ENCODE measurements at places on chromosomes 1 and 21.

- DNase-seq: no peak
Measured at GRCh38 chr1:36622741-36623648, 140.3 kb upstream of the CSF3R start.

GRCh38 chr1:204991342-204991844 lies 51.6 kb upstream of the CNTN2 start:
- DNase-seq: no peak

DNA sequence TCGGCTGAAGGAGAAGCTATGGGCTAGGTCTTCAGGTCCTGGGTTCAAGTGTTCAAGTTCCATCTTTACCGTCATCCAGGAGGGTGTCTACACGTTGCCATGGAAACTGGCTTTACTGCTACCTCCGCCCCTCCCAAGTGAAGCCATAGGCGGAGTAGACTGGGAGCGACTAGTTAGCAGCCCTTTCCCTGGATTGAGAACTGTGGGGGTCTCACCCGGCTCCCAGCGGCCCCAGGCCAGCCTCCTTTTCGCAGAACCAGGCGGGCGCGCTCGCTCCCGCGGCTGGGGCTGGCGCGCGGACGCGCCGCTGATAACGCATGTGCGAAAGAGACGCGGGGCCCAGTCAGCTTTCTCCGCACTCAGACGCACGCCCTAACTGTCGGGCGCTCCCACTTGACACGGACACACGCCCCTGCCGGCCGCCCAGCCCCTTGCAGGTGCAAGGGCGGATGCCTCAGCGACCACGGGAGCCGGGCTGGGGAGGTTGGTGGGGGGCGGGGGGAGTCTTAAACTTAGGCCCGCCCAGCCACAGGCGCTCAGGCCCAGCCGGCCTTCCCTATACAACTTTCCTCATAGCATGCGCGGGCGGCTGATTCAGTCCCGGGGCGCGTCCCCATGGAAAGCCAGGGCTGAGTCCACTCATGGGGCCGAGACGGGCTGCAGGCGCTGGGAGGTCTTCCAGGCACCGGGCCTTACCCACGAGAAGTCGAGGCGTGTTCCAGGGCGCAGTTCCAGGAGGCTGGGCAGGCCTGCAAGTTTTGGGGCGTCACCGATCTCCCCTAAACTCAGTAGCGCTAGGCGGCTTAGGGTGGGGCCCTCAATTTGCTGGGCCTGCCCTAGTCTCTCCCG lies 7.4 kb downstream of the EFNA4 start:
- peak; percentile 60 for DNase-seq

DNA sequence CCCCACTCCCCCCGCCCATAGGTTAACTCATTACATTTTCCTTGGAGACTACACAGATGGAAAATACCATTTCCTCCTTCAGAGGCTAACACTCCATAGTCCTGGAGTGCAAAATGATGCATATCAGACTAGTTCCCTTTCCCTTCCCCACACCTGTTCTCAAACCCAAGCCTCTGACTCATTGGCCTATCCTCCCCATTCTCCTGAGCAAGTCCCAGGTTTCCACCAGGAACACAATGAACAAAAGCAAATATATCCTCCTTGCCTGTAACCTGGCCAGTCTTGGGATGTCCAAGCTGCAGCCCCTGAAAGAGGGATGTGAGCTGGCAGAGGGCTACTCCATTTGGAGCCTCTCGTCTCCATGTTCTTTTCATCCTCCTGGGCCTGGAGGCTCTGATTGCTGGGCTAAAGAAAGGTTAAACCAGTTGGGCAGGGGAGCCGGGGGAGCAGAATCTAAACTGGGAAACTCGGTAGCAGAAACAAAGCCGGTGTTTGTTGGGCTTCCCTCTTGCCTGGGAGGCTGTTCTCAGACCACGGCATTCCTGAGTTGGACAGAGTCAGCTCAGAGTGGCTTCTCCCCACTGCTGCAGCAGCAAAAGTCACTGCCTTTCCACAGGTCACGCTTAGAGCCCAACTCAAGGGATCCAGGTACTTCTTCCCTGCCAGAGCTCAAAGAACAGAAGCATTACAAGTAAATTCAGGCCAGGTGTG lies 13.9 kb downstream of the SSR2 start:
- DNase-seq: no peak

DNA sequence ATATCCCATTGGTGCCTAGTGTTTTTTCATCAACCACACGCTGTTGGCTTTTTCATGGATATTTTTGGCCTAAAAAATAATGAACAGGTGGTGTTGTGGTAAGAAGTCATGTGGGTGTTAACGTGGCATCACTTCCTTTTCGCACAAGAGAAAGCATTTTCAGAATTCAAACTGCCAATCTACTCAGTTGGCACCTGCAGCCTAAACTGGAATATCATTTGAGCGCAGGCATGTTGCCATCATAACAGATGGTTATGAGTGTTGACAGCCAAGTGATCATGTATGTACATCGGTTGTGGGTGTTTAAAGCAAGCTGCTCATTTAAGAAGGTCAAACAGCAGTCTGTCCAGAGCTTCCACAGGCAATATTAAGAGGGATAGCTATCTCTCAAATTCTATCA lies 1963.0 kb downstream of the NCAM2 start:
- no peak for DNase-seq

GRCh38 chr1:175514387-175514953 lies 228.9 kb downstream of the TNR start:
- no peak for DNase-seq

- no peak for DNase-seq
Measured at GRCh38 chr1:1245817-1246576, 525 bp downstream of the C1QTNF12 start.

DNA sequence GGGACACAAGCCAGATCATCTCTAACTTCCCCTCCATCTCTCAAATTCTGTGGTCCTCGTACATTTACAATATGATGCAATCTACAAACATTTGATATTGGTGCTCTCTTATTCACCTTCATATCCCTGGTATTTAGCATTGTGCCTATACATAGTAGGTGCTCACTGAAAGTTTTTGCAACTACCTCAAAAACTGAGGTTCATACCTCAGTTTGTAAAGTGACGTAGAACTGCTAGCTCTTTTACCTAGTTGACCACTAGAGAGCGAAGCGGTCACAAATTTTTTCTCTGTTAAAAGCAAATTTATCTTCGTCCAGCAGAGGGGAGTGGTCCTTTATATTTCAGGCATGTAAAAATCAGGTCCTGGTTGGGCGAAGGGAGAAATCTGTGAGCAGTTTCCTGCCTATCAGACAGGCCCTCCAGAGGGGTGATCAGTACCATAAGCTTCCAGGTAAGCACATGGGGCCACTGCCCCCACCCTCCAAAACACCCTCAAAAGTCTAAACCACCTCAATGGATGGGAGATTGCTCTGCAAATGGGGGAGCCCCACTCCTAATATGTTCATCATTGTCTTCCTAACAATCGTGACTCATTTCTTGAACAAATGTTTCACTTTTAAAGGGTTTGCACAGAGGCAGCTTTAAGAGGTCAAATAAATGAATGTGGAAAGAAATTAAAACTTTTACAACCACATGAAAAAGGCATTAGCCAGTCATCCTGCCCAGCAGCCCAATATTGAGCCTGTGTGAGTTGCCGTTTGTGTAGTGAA lies 10.6 kb upstream of the HLCS start:
- DNase-seq: no peak

- no peak for DNase-seq
Measured at GRCh38 chr1:170415710-170416372, 116.1 kb upstream of the GORAB start.

GRCh38 chr21:39029086-39029755 lies 154.0 kb downstream of the PSMG1 start:
- no peak for DNase-seq

GRCh38 chr1:161792740-161793139 lies 26.6 kb downstream of the ATF6 start:
- no peak for DNase-seq

DNA sequence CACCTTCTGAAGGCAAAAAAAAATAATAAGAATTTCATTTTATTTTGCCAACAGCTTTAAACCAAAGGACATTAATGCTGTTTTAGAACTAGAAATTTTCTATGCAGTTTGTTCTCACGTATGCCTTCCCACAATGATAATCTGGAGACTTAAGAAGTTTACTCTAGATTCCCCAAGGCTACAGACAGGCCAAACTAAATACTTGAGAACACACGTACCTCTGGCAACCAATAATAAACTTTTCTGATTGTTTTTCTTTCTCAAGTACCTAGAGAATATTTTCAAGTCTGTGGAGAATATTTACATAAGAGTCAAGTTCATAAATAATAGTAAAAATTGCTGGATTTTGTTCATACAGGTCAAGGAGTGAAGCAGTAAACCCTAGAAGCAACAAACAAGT lies 15.9 kb downstream of the CLDN8 start:
- DNase-seq: no peak

DNA sequence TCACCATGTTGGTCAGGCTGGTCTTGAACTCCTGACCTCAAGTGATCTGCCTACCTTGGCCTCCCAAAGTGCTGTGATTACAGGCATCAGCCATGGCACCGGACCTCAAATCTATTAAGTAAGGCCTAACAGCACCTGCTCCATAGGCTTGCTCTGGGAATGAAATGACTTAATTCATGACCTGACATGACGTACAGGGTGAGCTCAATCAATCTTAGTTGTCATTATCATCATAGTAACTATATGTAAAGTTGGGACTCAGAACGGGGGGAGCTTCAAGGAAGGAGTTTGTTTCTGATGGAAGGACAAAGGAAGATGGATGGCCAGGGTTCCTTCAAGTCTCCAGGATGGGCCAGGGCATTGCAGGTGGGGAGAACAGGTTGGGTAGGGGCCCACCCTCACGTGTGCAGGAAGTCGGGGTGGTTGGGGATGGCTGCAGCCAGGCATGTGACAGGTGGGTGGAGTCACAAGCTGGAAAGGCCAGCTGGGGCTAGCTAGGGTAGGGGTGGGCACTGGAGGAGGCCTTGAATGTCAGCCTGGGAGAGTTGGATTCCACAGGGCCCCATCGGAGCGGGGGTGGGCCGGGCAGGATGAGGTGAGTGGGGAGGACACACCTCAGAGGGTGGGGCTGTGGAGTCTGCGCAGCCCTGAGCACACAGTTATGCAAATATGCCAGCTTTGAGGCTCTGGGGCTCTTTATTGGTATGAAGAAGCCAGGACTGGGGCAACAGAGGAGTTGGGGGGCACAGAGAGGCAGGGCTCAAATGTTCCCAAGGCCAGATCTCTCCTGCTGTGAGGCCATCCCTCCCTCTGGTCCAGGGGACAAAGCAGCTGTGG lies 9.6 kb downstream of the TRIM62 start:
- no peak for DNase-seq

DNA sequence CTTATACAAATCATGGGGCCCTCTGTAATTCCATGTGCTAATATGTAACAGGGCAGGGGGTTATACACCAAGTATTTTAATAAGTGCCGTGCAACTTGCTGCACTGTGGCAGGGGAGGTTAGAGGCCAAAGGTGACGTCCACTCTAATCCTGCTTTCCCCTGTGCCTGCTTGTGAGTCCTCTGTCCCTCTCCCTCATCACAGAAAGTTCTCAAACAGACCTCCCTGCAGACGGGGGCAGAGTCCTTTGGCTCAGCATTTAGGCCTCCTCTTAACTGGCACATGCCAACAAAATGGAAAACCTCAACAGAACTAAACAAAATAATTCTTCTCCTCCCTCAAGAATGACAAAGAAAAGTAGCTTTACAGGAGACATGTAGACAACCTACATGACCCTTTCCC lies 2.9 kb downstream of the RXRG start:
- no peak for DNase-seq

GRCh38 chr21:15219039-15219438 lies 154.2 kb upstream of the NRIP1 start:
- DNase-seq: no peak

DNA sequence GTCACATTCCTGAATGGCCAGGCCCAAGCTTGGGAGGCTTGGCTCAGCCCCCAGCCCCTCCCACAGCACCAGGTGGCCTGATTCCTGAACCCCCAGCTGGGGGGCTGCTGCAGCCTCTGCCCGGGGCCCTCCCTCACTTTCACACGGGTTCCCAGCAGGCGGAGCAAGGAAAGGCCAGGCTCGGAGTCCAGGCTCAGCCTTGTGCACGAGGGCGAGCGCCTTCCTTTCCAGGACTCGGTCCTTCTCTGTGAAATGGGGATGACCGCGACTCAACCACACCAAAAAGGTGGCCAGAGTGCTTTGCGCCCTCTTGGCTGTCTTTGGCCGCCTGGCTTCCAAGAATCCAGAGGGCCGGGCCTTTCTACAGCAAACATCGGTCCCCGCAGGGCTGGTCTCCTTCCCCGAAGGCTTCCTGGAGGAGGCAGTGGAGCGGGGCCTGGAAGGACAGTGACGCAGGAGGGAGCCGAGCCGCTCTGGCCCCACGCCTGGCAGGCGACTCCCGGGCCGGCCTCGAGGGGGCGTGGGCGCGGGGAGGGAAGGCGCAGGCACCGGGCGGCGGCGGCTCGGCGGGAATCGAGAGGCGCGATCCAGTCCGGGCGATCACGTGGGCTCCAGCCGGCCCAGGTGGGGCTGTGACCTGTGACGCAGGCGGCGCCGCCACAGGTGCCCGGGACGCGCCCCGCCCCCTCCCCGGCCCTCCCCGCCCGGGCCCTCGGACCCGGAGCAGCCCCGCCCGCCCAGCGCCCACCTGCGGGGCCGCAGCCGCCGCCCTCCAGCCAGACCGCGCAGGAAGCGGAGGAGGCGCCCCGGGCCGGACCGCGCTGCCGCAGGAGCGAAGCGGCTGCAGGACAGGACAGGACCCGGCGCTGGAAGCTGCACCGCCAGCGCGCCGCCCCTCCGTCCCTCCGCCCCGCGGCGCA lies at the start of gene ARHGEF16:
ARHGEF16 (plus strand) TSS at position 775 of the 920 bp plus-strand sequence. CDS start 8,420 bp downstream, outside the sequence.
- no peak for DNase-seq

- no peak for DNase-seq
Measured at GRCh38 chr1:160414881-160415280, 14.5 kb downstream of the VANGL2 start.

DNA sequence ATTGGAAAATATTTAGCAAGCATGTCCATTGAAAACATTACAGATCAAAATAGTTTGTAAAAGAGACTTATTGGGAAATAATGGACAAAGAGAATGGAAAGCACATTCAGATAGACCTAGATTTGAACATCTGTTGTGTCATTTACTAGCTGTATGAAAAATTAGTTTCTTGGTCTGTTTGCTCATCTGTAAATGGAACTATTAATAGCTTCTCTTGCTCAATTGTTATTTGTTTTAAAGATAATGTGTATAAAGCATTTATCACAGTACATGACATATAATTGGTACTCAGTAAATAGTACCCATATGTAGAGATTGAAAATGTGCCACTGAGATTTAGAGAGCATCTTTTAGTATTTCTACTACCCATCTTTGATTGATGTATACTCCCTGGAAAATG lies 25.9 kb downstream of the RPAP2 start:
- DNase-seq: no peak

Data from T-helper 22 cell (primary cell).